ENCODE measurements at places on chromosomes 3 and 15.

- no peak for DNase-seq
These were observed 113.3 kb upstream of the LIPC start for GRCh38 chr15:58318517-58318916.

GRCh38 chr3:47117807-47118364, 46.0 kb downstream of the SETD2 start:
- DNase-seq, result no peak

DNA sequence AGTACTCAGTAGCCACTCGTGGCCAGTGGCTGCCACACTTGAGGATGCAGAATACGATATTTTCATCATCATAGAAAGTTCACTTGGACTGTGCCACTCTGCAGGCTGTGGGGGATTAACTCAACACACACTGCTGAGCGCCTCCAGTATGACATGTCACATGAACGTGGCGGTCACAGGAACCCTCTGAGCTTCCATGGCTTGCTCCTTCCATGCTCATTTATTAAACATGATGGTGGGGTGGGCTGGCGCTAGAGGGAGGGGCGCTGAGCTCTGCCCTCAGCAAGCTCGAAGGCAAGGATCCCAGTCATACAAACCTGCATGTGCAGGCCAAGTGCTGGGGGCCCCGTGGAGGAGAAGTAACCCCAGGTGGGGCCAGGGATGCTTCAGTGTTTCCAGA, 85.5 kb downstream of the WNT7A start:
- no peak for DNase-seq

GRCh38 chr3:127103080-127103479, 89.9 kb upstream of the PRR23E start:
- no peak for DNase-seq

DNA sequence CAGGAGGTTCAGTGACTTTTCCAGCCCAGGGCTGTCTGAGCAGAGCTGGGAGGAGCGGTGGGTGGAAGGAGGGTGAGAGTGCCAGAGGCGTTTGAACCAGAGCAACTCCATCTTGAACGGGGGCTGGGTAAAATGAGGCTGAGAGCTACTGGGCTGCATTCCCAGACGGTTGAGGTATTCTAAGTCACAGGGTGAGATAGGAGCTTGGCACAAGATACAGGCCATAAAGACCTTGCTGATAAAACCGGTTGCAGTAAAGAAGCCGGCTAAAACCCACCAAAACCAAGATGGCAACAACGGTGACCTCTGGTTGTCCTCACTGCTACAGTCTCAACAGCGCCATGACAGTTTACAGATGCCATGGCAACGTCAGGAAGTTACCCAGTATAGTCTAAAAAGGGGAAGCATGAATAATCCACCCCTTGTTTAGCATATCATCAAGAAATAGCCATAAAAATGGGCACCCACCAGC, 60.2 kb downstream of the ABTB1 start:
- no peak for DNase-seq

GRCh38 chr3:194990454-194991337, 280.3 kb downstream of the XXYLT1 start:
- no peak for DNase-seq

- no peak for DNase-seq
These were observed 20.9 kb downstream of the SLC51A start for GRCh38 chr3:196237203-196237602.

- DNase-seq, result peak; percentile 13
These were observed 68.4 kb downstream of the MEGF11 start for GRCh38 chr15:66184936-66185790.

- no peak for DNase-seq
These were observed 1016.6 kb downstream of the PLOD2 start for GRCh38 chr3:145144361-145144760.
